ENCODE measurements at places on chromosomes 11 and 22.

GRCh38 chr11:78149646-78150045 is 10.2 kb upstream of the ALG8 start:
- DNase-seq, result no peak

GRCh38 chr11:63532117-63532516 is 4.5 kb upstream of the PLAAT4 start:
- DNase-seq, result no peak

GRCh38 chr11:34344768-34345539 is 12.9 kb downstream of the ABTB2 start:
- no peak for DNase-seq

DNA sequence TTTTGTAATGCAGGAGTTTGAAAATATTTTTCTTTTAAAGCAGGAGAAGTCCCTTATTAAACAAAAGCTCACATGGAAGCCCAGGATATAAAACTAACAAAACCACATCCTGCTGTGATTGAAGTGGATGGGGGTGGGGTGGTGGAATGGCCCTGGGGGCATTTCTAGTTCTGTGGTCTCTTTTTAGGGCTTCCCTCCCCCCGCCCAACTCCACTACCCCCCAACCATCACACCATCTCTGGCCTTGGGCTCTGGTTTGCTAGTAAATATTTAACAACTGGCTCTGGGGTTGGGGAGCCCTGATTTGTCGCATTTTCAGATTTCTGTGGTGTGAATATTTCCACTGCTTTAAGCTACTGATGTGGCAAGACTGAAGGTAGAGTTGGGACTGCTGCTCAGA is 279.6 kb upstream of the PLET1 start:
- DNase-seq, result no peak

- DNase-seq, result no peak
Measured at GRCh38 chr22:47570300-47570685, 807.8 kb downstream of the TBC1D22A start.

- DNase-seq, result no peak
Measured at GRCh38 chr22:49767355-49768062, 60.2 kb downstream of the BRD1 start.

- DNase-seq, result no peak
Measured at GRCh38 chr11:73163638-73164174, 21.6 kb upstream of the FCHSD2 start.

- DNase-seq, result no peak
Measured at GRCh38 chr11:66238786-66239413, 29.5 kb upstream of the RAB1B start.

DNA sequence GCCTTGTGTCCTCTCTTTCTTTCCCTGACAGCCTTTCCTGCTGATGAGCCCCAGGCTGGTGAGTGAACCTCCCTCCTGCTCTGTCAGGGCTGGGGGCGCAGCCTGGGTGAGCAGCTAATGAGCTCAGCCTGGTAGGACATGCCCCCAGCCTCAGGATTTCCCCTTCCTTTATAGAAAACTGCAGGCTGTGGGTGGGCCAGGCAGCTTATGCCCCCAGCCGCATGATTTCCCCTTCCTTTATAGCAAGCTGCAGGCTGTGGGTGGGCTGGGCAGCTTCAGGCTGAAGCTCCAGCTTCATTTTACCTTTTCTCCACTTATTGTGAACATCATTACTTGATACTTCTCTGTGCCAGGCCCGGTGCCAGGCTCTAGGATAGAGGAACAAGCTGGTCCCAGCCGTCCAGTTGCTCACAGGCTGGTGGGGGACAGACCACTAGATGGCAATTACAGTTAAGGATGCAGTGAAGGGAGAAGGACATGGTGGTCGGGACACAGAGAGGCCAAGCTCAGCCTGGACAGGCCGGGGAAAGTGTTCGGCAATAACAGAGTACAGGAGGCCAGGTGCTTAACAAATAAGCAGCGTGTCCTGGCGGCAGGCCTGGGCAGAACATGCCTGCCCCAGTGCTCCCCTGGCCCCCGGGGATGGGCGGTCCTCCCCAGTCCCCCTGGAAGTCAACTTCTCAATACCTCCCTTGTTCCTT is 5.3 kb downstream of the LGALS12 start:
- no peak for DNase-seq

DNA sequence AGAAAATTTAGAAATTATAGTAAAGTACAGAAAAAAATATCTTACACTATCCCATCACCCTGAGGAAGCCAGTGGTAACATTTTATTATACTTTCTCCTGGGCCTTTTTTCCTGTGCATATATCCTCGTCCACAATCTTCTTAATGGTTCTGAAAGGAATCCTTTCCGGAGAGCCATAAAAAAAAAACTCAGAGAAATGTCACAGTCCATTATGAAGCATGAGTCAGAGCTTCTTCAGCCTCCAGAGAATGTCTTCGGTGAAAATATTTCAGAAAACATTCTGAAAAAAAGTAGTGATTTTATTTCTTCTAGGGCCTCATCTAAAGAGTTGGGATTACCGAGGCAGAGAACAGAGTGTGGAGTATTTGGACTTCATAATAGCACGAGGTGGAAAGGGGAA is 163.4 kb downstream of the INSC start:
- no peak for DNase-seq

- DNase-seq, result peak; percentile 22
Measured at GRCh38 chr11:74592063-74592440, 330 bp upstream of the POLD3 start.

DNA sequence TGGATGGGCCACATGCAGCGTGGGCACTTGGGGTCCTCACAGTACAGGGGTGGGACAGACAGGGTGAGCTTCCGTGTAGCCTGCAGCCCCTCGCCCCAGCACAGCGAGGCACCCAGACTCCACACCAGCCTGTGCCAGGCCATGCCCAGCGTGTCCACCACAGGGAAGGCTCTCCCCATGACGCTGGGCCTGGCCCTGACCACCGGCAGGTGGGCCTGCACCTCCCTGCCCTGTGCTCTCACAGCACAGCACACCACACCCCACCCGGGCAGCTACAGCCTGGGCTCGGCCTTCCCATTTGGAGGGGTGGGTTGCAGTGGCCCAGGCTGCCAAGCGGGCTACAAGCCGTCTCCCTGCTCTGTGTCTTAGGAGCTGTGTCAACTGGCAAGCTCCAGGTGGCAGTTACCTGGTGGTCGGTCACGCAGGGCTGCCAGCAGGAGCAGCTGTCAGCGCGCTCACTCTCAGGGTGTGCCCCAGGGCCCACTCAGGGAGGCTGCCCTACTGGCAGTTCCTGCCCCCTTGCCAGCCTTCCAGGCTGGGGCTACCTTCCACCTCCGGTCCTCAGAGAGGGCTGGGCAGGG is 4.6 kb downstream of the MOB2 start:
- DNase-seq, result no peak

GRCh38 chr11:33475993-33476392 is 218.8 kb downstream of the HIPK3 start:
- DNase-seq, result peak; percentile 58

All from left renal pelvis (tissue), 4 donors.